ENCODE measurements at places on chromosomes 13 and 19.
A peak's percentile ranks its signal among the peaks of the same experiment; 100 is the strongest.

DNA sequence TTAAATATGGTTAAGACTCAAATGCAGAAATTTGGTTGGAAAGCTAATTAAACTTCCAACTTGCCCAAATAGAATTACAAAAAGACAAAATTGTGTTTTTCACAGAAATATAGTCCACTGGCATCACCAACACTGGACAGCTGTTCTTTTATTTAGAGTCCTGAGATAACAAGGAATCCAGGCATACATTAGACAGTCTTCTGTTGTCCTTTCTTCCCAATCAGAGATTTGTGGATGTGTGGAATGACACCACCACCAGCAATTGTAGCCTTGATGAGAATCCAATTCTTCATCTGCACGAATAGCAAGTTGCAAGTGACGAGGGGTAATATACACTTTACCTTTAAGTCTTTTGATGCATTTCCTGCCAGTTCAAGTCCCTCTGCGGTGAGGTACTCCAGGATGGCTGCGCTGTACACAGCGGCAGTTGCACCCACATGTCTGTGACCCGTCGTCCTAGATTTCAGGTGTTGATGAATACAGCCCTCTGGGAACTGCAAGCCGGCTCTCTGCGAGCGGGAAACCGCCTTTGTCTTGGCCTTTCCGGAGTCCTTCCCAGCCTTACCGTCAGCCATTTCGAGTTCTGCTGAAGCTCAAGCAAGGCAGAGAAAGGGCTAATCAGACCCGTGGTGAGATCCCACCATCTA, 14.7 kb downstream of the UBAC2 start:
- peak; percentile 17 for DNase-seq

DNA sequence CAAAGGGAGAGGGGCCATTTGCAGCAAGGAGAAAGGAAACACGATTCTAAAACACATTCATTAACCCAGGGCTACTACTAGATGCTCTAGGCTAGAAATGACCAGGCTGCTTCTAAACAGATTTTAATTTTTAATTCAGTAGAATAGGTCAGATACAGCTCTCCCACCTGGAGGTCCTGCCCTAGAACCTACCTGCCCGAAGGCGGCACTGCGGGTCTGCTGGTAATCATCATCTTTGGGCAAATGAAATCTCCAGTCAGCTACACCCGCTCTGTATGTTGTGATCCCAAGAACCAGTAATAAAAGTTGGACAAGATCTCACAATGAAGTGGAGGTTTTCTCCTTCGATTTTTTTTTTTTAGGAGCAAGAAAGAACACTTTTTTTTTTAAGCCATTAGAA, 345.3 kb downstream of the ENOX1 start:
- no peak for DNase-seq

DNA sequence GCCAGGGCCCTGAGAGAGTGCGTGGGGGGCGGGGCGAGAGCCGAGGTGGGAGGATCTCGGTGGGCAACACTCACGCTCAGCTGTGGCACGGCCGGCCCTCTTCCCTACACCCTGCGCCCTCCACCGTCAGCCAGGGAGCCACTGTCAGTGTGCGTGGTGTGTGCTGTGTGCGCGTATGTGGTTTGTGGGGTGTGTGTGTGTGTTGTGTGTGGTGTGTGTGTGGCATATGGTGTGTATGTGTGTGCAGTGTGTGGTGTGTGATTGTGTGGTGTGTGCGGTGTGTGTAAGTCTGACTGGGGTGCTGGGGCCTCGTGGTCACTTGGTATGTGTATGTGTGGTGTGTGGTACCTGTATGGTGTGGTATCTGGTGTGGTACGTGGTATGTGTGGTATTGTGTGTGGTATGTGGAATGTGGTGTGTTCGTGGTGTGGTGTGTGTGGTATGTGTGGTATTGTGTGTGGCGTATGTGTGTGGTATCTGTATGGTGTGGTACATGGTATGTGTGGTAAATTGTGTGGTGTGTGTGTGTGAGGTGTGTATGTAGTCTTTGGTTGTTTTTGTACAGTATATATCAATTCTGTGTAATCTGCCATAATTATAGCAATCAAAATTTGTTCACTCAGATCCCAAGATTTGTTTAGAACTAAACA, 5.1 kb downstream of the GRK1 start:
- no peak for DNase-seq

DNA sequence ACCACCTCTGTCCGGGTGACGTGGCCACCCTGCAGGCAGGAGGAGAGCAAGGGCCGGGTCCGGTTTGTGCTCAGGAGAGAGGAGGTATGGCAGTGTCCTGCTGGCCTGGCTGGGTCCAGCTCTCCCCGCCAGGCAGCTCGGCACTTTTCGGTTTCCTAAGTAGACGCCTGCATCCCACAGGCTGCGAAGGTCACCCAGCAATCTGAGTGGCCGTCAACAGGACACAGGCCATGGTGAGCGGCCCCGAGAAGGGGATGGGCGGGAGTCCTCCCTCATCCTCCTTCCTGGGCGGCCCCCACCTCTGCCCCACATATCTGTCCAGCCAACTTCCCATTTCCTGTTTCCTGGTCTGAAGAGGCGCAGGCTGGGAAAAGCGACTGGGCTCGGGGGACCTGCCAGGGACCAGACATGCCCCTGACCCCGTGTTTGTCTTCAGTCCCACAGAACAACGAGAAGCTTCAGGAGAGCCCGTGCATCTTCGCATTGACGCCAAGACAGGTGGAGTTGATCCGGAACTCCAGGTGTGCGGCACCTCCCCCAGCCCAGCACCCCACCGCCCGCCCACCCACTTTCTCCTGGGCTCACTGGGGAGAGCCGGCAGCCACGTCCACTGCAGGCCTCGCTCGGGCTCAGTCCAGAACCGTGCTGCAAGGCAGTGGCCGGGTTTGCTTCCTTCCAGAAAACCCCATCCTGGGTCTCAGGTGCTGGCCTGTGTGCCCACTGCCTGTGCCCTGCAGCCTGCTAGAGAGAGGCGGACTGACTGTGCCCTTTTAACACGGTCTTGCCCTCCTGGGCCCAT, 16.3 kb downstream of the PIAS4 start:
- no peak for DNase-seq

DNA sequence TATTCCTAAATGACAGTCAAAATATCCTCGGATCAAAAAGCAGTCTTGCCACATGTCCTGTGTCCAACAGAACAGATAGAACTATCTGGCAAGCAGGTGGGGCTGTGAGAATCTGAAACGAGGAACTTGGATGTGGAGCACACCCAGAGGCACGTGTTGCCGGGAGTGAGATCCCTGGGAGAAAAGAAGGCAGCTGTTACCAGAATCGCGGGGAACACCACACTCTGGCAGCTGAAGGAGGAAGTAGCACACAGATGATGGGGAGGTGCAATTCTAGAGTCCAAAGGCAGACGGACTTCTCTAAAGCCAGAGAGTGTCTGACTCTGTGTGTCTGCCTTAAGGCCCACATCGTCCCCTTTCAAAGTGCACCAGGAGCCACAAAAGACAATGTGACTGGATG, 22.3 kb downstream of the SLC7A1 start:
- no peak for DNase-seq

GRCh38 chr13:69300131-69300530, 807.5 kb upstream of the ATXN8OS start:
- no peak for DNase-seq

GRCh38 chr13:65508745-65509144, 1721.4 kb downstream of the PCDH9 start:
- no peak for DNase-seq
